ENCODE measurements at places on chromosomes 5 and 9.

DNA sequence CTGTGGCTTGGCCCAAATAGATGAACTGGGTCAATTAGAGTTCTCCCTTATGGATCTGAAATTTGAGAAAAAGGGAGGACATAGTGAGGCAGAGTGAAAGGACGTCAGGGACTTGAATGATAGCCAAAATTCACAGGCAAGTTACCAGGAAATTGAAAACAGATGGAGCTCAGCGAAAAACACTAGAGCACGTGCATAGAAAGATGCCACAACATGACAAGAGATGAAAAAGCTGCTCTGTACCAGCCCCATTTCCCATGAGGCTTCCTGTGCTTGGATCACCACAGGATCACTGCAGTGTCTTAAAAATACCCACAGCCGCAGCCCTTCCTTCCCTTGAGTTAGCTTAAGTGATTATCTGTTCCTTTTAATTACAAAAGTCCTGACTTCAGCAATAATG is 39.0 kb upstream of the HOMER1 start:
- DNase-seq, result no peak

DNA sequence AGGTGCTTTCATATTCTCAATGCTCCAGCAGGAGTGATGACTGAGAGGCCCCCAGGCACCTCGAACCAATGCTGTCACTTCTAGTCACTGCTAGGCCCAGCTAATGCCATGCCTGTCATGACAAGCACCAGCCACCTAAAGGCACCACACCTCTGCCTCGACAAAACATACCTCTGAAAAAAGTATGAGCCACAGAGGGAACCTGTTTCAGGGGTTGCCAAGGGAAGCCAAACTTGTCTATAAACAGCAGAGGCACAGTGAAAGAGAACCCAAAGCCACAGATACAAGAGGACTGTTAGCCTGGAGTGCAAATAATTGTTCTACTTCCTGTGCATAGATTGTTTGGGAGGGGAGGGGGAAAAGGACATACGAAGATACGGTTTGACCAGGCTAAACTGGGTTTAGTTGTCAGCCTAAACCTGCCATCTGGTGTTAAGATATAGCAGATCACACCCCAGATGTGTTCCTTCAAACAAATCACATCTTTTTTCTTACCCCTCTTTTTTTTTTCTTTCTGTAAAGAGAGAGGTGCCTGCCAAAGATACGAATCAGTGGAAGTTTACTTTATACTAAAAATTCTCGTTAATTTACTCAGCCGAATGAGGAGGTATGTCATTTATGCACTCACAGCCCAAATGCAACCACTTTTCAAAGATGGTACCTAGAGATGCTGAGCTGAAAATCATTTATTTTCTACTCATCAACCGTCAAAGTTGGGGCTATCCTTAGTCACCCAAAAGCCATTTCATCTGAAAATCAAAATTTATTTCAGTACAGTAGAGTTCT is 45.7 kb downstream of the BNC2 start:
- no peak for DNase-seq

DNA sequence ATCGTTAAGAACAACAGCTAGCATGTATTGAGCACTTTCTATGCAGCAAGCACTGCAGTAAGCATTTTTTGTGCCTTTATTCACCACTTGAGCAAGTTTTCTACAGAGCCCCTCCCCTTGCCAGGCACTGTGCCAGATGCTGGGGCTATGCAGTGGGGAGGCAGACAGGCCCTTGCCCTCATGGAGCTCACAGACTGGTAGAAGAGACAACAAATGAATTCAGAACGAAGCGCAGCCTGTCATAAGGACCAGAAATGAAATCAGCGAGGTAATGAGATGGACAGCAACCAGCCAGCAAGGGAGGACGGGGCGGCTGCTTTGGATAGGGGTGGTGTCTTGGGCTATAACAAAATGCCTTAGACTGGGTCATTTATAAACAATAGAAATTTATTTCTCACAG is 68.8 kb downstream of the C9orf50 start:
- no peak for DNase-seq

DNA sequence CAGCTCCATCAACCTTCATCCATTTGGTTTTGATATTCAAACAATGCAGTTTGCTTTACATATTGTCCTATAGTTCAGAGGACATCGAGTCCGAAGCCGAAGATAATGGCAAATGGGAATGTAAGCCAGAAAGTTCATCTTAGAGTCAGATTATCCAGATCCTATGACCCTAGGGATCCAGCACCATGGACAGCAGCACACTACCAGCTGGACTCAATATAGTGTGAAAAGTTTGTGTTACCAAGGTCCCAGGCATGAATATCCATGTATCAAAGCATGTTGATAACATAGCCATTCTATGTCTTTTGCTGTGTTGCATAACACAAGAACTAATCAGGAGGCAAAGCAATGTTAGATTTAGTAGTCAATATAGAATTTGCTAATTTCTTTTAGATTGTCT is 46.3 kb downstream of the FSTL4 start:
- no peak for DNase-seq

DNA sequence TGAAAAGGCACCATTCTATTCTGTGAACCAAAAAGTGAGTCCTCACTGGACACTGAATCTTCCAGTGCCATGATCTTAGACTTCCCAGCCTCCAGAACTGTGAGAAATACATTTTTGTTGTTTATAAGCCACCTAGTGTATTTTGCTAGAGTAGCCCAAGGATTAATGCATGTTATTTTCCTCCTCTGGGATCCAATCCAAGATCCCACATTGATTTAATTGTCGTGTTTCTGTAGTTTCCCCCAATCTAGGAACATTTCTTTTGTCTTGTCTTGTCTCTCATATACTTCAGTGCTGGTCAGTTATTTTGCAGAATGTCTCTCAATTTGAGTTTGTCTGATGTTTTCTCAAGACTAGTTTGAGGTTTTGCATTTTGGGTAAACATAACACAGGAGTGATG is 36.4 kb downstream of the GDNF start:
- DNase-seq, result no peak

DNA sequence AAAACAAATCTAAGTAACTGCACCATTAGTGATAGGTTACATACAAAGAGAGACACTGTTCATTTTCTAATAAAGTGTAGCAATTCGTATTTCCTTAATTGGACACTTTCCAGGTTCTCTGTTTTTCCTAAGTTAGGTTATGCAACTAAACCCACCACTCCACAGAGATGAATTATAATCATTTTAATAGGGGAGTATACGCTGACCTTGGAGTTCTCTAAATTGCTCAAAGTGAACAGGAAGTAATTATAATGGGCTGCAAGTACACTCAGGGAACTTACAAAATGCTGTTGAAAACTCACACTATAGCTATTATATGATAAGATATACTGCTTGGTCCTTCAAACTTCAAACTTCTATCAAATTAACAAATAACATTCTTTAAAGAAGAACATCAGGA is 18.2 kb upstream of the ADCY2 start:
- no peak for DNase-seq
